NCI-H774 (cell line): ENCODE measurements at places on chromosomes 4 and X.

DNA sequence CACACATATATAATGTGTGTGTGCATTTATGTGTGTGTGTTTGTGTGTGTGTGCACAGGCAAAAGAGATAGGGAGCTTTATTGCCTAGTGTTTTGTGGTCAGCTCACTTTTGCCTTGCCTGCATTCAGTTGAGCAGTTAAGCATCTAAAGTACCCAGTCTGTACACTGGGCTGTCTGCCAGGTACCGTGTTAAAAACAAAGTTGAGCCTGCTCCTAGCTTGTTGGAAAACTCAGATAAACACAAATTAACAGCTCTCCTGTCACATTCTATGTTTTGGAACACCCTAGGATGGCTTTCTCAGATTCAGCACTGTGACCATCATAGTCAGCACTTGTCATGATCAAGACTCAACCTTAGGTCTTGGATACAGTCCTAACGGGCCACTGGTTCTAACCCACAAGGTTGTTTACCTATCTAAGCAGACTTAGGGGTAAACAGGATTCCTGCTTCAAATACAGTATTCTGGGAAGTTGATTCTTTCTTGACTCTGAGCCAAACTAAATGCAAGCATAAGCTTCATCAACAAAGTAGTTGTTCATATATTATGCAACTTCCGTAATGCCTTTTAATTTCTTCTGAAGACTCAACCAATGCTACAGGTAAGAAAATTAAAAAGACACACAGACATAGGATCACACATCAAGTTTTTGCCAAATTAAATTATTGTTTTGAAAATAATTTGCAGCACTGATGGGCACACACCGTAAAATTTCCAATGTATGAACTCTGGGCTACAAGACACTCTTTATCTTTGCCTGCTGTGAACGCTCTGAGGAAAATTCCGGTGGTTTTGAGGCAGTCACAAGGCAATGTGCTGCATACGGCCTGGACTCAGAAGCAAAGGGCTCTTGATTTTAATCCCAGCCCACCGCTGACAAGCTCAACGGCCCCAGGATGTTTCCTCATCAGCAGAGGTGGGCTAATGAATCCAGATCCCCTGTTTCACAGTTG is 11.3 kb upstream of the CD99 start:
- no peak for DNase-seq

DNA sequence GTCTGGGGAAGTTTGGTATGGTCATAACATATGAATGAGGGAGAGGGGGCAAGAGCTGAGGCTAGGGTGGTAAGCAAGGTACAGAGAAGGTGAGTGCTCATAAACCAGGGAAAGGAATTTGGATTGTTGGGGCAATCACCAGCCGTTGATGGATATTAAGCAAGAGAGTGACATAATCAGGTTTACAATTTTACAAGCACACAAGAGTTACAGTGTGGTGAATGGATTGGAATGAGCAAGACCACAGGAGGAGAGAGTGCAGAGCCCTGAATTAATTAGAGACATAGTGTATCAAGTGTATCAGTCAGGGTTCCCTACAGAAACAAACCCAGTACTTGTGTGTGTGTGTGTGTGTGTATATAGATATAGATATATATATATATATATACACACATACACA is 18.7 kb upstream of the FMR1NB start:
- DNase-seq = no peak

DNA sequence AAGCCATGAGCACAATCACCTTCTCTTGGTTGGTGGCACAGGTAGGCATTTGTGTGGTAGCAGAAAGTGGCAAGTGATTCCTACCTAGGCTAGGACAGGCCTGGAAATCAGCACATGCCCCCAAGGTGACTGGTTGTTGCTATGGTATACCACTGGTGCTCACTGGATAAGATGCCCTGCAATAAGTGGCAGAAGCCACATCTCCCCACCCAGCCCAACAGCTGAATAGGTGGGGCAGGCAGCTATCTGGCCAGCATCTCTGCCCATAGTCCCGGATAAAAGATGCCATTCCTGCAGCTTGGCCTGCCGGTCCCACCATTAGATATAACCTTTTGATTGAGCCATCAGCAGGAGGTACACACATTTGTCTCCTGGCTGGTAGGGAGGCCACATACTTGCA is 21.1 kb downstream of the AMER1 start:
- no peak for DNase-seq

GRCh38 chr4:119025916-119026661 is 109.5 kb upstream of the MYOZ2 start:
- no peak for DNase-seq

DNA sequence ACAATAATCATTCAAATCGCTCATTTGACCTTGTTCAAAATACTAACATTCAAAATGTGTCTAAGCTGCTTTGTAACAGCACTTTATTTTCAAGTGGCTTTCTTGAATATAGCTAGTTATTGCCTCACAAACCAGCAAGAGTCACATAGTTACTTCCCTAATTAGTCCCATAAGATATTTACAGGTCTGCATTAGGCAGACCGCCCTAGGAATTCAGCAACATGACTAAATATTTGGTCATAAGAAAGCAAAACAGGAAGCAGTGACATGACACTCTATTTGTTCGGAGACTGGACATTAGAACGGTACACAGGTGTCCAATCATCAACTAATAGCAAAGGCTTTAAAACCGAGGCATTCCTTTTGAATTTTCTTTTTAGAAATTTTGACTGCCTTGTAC is 262.0 kb downstream of the COL25A1 start:
- DNase-seq = no peak

- DNase-seq = peak; percentile 14
Measured at GRCh38 chr4:5125321-5125720, 74.0 kb downstream of the STK32B start.

DNA sequence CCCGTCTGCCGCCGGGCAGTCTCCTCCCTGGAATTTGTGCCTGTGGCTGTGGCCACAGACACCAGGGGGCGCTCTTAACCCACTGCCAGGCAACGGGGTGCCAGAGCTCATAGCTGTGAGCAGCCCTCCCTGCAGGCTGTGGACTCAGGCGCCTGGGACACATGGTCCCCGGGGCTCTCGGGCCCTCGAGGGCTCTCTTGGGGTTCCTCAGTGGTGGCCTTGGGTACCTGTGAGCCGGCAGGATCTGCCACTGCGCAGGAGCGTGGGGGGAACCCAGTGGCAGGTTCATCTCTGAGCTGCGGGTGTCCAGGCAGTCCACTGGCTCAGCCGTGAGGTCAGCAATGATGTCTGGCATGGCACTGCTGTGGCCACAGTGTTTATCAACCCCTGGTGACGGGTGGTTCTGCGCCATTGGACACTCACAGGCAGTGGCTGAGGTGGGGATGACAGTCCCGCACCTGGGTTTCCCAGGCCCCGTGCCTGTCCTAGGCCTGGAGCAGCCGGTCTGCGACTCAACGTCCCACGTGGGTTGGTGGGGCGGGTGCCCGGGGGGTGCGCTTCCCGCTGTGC is 37.2 kb downstream of the PCGF3 start:
- peak; percentile 5 for DNase-seq

GRCh38 chrX:41352329-41352838 is 18.4 kb downstream of the DDX3X start:
- DNase-seq = no peak

GRCh38 chrX:154327038-154327820 is 31.6 kb downstream of the TKTL1 start:
- DNase-seq = no peak

GRCh38 chr4:22483551-22483981 is 32.3 kb downstream of the ADGRA3 start:
- no peak for DNase-seq

DNA sequence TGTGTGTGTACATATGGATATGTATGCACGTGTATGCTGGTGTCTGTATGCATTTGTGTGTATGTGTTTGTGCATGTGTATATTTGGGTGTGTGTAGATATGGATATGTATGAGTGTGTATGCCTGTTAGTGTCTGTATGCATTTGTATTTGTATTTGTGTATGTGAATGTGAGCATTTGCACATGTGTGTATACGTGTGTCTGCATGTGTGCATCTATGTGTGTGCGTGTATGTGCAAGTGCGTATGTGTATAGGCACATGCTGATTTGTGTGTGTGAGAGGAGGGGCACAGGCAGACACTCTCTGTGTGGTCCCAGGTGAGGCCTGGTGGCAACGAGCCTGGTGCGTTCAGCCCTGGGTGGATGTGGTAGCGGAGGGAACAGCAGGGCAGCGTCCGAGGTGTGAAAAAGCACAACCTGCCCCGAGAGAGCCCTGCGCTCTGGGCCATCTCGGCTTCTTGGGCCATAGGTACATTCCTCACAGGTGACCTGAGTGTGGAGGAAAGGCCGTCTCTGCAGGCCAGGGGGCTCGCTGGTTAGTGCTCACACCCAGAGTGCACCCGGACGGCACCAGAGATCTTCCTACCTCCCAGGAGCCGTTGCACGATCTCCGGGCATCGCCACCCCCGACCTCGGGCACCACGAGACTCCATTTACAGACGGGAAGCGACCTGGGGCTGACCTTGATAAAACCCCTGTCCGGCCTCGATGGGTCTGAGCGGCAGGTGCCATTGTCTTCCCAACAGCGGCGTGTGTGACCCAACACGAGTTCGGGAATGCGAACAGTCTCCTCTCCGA is 45.0 kb downstream of the ASMT start:
- DNase-seq = no peak

GRCh38 chr4:54173281-54173912 is 55.7 kb upstream of the PDGFRA start:
- no peak for DNase-seq

GRCh38 chr4:178136736-178137345 is 694.6 kb upstream of the AGA start:
- DNase-seq = no peak

- peak; percentile 8 for DNase-seq
Measured at GRCh38 chrX:103464774-103465117, 54.5 kb downstream of the RAB40A start.

DNA sequence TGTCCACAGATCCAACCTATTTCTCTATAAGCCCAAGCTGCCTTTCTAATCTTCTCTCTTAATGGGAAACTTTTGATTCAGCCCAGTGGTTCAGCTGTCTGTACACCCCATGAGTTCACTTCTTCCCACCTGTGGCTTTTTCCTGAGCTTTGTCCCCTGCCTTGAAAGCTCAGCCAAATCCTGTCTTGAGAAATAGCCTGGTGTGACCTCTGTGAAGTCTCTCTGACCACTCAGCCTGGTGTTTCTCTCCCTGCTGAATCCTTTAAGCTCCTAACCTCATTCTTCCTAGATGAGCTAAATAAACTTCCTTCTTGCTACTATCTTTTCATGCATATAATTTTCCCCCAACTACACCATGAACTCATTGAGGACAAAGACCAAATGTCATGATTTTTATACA is 15.2 kb upstream of the HERC5 start:
- no peak for DNase-seq

GRCh38 chr4:114019276-114019968 is 40.0 kb upstream of the ARSJ start:
- DNase-seq = no peak

- DNase-seq = no peak
Measured at GRCh38 chr4:37665333-37666320, 20.5 kb downstream of the RELL1 start.

DNA sequence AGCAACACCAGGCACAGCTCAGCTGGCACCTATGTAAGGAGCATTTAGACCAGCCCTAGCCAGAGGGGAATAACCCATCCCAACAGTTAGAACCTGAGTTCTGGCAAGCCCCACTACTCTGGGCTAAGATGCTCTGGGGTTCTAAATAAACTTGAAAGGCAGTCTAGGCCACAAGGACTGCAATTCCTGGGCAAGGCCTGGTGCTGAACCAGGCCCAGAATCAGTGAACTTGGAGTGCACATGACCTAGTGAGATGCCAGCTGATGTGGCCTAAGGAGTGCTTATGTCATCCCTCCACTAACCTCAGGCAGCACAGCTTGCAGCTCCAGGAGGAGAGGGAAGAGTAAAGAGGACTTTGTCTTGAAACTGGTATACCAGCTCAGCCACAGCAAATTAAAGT is 7.6 kb upstream of the PRRG3 start:
- no peak for DNase-seq

GRCh38 chr4:184675821-184676492 is 26.4 kb downstream of the PRIMPOL start:
- no peak for DNase-seq

GRCh38 chr4:124337874-124338273 is 374.7 kb downstream of the ANKRD50 start:
- no peak for DNase-seq

DNA sequence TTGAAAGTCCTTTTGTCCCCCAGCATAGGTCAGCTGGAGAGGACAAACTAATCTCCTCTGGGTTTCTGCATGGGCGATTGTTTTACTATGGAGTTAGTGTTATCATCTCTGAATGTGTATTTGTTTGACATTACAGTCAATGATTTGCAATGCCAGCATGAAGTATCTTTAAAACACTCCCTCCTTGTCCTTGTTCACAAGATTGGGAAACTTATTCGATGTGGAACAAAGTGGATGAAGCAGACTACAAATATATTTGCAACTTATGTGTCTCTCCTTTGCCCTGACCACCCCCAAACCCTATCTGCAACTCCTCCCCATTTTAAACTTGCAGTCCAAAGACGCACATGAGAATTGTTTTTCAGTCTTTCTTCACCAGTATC is 1.5 kb upstream of the PITX2 start:
- no peak for DNase-seq

DNA sequence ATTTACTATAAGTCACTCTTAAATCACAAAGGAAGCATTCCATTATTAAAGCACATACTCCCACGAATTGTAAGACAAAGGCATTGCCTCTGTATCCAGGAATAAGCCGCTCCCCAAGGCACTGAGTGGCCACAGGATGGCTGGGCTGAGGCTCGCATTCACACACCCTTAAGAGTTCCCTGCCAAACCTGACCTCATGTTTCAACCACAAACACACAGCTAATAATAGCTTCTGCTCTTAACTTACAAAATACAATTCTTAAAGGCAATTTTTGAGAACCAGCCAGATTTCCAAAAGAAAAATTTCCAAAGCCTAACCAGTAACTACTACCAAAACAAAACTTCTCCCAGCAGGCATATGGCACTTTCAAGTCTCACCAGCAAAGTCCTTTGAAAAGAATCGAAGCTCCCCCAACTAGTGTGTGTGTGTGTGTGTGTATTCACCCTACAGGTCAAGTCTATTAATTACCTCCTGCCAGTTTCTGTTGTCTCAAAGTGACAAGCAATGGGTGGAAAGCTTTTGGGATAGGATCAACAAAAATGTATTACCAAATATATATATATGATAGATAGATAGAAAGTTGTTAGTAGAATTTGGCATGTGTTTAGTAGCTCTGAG is 36.0 kb downstream of the ARHGAP6 start:
- no peak for DNase-seq

DNA sequence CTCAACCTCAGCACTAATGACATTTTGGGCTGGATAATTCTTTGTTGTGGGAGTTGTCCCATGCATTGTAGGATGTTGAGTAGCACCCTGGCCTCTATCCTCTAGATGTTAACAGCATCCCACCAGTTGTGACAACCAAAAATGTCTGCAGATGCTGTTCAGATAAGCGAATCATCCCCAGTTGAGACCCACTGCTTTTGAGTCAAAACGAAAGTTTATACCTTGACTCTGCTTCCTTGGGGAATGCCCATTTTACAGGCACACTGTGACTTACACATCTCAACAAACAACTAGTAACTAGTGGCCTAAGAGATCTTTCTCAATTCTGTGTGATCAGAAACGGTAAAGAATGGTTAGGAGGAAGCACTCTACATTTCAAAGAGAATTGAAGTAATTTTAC is 37.0 kb downstream of the SEPSECS start:
- DNase-seq = no peak
